ENCODE measurements at places on chromosomes 3 and 15. TPM values are rescaled to one million over a fixed set of nuclear protein-coding genes. Genes with fewer than 3 reads are reported as not detected.

Gene FSIP1
- total RNA-seq, result 2.4 TPM

Gene PIGZ
- 3.5 TPM for total RNA-seq

Gene FRMD5
- 0.41 TPM for total RNA-seq

Gene CFAP161
- total RNA-seq, result 0.50 TPM

DNA sequence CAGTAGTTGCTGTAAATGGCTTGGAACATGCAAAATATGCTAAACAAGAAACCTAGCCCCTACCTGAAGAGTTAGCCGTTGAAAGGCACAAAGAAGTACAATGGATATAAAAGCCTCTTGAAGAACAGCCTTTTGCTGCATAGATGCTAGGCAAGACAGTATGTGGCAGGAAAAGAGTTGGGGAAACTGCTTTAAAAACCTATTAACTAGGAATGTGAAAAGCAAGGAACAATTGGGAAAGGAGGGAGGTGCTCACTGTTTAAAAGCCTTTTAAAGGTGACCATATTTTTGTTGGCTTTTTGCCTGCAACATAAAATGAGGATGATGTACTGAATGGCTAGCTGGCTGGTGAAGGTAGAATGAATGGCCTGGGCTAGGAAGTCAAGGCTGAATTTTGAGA, 24.5 kb upstream of the SOX2 start:
- no peak for DNase-seq

GRCh38 chr15:56469483-56469882, 4.5 kb upstream of the MNS1 start:
- DNase-seq, result no peak

DNA sequence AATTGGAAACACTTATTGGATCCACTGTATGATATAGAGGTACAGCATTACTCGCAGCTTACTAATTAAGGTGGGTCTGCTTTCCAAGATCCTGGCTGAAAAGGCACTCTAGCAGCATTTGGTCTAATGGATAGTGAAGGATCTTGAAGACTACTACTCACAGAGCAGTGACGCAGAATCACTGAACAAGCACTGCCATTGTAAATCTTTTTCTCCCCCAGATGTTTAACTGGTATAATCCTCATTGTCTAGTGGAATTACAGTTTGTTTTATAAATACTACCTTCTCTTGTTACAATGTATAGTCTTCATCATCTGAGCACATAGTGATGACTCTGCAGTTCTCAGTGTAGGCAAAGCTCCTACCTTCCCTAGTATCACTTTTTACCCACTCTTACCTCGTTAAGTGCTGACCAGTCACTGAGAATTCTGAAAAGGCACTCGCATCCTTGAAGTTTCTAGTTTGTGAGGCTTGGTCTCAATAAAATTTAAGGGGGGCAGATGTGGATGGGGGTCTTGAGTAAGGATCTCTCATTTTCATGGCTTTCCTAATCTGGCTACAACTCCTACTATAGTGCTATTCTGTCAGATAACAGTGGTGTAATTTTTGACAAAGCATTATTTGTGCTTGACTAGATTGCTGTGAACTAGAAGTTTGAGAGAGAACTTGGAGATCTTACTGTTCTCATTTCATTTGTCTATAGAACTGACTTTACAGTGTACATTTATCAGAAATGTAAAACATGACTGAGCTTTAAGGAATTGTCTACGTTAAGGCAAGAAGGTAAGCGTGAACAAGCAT, 23.2 kb downstream of the MAPK6 start:
- no peak for DNase-seq

DNA sequence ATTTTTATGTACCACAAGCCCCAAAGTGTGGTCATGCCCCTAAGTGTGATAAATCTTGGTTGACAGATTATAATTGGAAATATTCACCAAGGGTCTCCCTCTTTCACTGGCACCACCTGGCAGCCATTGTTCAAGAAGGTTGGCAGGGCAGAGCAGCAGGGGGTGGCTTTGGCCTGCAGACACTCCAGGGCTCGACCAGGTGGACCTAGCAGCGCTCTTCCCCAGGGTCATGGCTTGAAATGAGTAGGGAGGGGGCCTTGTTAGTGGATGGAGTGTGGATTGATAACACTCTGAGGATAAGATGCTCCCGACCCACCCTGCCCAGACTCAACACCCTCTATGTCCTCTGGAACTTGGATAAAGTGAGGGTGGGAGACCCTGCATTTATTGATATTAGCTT, 58.2 kb upstream of the KLHL25 start:
- DNase-seq, result no peak

DNA sequence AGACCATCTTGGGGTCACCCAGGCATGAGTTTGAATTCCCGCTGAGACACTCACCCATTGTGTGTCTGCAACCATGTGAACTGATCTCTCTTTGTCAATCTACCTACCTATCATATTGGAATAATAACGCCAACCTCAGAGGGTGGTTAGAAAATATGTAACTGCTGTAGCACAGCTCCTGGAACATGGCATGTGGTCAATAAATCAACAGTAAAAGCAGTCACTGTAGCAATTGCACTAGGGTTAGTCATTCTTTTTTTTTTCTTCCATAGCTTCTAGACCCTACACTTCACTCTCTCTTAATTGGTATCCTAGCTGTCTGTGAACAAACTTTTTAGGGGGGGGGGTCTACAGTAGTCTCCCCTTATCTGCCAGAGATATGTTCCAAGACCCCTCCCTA, 64.2 kb upstream of the SLCO2A1 start:
- no peak for DNase-seq

- DNase-seq, result no peak
Measured at GRCh38 chr15:61308437-61308836, 79.3 kb upstream of the RORA start.

- peak; percentile 87 for DNase-seq
Measured at GRCh38 chr3:13141991-13142412, 68.8 kb upstream of the IQSEC1 start.

- no peak for DNase-seq
Measured at GRCh38 chr15:66899555-66900350, 165.6 kb upstream of the SMAD3 start.

- DNase-seq, result no peak
Measured at GRCh38 chr3:133489466-133490085, 83.9 kb upstream of the CDV3 start.

DNA sequence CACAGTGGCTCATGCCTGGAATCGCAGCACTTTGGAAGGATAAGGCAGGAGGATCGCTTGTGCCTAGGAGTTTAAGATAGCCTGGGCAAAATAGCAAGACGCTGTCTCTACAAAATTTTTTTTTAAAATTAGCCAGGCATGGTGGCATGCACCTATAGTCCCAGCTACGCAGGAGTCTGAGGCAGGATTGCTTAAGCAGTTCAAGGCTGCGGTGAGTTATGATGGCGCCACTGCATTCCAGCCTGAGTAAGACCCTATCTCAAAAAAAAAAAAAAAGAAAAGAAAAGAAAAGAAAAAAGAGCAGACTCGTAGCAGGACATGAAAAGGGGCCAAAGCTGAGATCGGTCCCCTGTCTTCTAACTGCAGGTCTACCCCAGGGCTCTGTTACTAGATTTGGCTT, 18.9 kb downstream of the SRGAP3 start:
- no peak for DNase-seq

- DNase-seq, result no peak
Measured at GRCh38 chr3:8589880-8590556, 54.6 kb downstream of the SSUH2 start.

GRCh38 chr3:188581792-188582191, 427.8 kb downstream of the LPP start:
- no peak for DNase-seq

DNA sequence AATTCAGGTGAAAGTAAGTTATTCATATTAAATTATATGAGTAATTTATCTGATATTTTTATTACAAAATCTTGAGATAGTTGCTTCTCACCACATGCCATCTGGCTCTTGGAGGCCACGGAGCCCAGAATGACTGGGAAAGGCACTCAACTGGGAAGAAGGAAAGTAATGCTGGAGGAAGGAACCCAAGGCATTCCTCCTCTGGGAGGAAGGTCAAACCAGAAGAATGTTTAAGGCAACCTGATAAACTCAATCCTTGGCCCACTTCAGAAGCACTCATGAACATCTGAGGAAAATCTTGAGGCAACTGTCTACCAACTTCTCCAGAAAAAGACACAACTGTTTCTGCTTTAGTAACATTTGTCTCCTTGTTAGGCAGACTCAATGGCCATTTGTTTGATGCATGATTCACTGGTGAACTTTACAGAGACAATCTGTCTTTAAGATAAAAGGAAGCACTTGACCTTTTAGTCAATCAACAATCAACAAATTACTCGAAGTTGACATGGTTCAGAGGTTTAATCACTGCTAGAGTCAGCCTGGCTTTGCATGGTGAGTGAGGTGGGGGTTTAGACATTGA, 261.4 kb upstream of the MME start:
- no peak for DNase-seq

DNA sequence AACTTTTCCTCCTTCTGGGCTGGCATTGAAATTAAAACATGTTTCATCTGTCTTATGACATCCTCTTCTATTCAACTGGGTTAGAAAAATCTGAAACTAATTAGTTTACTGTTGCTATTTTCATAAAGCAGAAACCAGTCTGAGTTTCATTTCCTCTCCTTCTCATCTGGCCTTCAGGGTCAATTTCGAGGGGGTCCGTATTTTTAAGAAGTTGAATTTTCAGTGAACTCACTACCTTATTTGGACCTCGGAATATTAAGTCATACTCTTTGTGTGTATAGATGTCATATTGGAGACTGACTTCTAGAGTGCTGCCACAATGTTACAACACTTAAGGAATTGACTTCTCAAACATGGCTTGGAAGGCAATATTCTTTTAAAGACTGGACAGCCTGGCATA, 485.9 kb downstream of the SQOR start:
- no peak for DNase-seq

- DNase-seq, result peak; percentile 91
Measured at GRCh38 chr3:73624017-73624820, 522 bp downstream of the PDZRN3 start.

DNA sequence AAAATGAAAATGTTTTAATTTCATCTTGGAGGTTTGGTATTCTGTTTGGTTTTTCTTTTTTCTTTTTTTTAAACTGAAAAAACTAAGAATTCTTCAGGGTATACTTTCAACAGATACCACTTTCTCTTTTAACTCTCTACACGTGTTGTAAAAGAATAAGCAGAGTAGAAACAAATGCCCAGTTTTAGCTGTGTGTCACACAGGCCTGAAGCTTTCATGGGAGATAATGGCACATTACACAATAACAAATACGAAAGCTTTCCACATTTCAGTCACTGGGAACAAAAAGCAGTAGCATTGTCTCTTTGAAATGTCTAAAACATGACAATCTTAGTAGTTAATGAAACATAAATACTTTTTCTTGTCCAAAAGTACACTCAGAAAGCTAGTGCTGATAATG, 818.5 kb downstream of the TBL1XR1 start:
- DNase-seq, result no peak

DNA sequence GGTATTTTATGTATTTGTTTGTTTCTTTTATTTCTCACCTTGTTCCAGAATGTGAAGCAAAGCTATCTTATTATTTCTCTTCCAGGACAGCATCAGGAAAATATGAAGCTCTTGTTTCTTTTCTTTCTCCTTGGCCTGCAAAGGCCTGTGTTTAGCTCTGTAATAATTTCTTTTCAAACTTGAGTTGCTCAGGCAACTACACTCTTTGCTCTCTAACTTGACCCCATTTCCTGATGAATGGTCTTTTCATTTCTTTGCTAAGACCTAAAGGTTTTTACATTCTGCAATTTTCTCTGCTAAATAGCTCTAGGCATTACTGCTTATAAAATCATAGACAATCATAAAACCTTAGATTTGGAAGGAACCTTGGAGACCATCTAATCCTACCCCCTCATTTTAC, 26.2 kb upstream of the ZNF770 start:
- no peak for DNase-seq

DNA sequence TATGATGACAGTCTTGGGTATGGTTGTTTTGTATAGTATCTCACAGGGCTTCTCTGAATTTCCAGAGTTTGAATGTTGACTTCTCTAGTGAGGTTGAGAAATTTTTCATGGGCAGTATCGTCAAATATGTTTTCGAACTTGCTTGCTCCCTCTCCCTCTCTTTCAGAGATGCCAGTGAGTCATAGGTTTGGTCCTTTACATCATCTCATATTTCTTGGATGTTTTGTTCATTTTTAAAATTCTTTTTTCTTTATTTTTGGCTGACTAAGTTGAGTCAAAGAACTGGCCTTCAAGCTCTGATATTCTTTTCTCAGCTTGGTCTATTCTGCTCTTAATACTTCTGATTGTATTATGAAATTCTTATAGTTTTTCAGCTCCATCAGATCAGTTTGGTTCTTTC, 282.3 kb upstream of the NECTIN3 start:
- DNase-seq, result no peak

DNA sequence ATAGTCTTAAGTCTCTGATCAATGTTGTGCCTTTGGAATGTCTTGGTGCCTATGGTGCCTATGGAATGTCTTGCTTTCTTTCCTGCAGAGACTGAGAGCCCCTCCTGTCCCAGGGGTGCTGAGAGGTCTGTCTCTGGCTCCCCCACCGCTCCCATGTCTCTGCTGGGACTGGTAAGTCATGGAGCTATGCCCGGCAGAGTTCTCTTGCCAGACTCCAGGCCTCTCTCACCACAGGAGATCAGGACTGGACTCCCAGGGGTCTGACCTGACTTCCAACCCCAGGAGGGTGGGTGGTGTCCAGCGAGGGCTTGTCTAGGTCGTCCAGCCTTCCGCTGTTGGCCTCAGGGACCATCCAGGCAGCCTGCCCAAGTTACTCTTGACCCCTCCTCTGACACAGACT, 14.0 kb upstream of the CYP11A1 start:
- peak; percentile 42 for DNase-seq

- no peak for DNase-seq
Measured at GRCh38 chr15:68363353-68363752, 68.6 kb downstream of the ITGA11 start.

DNA sequence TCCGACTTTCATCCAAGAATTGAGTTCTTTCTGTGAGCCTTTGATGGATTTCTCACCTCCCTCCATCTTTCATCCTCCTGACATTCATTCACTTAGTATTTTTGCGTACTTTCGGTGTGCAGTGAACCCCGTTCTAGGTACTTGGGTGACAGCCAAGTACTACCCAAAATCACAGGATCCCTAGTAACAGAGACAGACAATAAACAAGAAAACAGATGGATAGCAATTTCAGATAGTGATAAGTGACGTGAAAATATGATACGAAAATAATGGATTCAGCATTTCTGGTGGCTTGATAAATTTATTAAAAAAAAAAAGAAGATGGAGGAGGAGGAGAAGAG, 264 bp upstream of the CMTM6 start:
- DNase-seq, result no peak

Measured in kidney (tissue), 22 donors.